Osteocyte (in vitro differentiated cells): ENCODE measurements at places on chromosomes 5 and 9.

DNA sequence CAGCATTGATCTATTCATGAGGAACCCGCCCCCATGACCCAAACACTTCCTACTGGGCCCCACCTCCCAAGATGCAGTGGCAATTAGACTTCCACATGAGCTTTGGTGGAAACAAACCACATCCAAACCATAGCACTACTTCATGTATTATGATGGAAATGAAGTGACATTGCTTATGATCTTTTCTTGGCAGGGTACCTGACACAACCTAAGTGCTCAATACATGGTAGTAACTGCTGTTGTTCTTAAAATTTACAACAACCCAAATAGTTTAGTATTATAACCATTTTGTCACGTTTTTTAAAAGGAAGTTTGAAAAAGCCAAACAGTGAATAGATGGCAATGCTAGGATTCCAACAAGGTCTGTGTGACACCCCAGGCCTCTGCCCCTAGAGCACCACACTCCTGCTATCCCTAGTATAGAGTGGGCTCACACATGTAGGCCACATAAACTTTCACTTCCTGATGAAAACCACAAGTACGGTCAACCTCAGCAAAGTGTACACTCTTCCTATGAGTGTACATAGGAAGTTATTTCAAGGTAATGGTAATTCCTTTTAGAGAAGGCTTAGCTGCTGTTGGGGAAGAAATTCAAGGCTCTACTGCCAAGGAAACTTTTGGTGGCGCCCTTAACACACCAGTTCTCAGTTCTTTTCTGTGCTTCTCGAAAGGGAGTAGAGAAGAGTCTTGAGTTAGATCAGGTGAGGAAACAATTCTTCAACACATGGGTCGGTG is 97.6 kb downstream of the ARSB start:
- no peak for DNase-seq
- H3K4me3 ChIP-seq, result no peak overlapping the region
- H3K27me3 ChIP-seq, result no peaks in the 10 kb centered on the region
- H3K4me1 ChIP-seq, result peaks cover 35% of the 10 kb centered on the region

DNA sequence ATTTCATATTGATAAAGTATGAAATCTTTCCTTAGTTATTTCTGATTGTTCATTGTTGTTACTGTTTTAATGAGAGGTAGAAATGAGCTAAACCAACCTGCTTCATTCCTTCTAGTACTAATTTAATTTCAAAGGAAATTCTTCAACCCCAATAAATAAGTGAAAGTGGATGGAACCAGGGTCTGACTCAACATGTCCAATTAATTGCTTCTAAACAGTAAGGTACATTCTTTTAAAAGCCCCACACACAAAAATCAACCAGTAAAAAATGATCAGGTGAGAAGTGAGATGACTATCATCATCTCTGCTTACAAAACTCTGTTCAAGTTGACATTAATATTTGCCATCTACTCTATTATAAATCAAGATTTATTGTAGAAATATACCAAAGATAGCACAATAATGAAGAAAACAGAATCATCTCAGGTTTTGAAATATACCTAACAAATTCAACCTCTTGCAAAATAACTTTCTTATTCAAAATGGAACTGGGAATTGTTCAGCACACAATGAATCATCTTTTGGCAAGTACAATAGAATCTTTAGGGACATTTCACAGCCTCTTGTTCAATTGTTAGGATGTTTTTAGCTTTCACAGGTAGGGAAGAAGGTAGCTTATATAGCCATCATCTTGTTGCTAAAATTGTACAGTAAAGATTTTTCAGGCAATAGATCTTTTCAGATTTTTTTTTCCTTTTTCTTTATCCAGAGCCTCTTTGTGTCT is 114.5 kb downstream of the RPS23 start:
- H3K27me3 ChIP-seq, result no peaks in the 10 kb centered on the region
- DNase-seq, result no peak
- H3K36me3 ChIP-seq, result no peaks in the 10 kb centered on the region
- H3K4me1 ChIP-seq, result peaks cover 35% of the 10 kb centered on the region
- peak overlapping the region; percentile 85 for H3K27ac ChIP-seq

DNA sequence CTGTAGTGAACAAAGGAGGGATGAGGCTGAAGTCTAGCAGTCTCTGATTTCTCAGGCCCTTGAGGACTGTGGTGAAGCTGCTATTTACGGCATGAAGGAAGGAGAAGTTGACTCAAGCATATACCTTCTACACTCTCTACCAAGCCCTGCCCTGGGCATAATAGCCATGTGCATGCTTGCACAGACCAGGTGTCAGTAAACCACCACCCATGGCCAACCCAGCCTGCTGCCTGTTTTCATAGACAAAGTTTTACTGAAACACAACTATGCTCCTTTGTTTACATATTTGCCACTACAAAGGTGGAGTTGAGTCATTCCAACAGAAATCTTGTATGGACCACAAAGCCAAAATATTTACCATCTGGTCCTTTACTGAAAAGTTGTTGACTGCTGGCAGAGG is 126.9 kb downstream of the PAPPA start:
- no peak overlapping the region for H3K4me3 ChIP-seq
- peak overlapping the region; percentile 92 for H3K27ac ChIP-seq
- peaks cover 43% of the 10 kb centered on the region for H3K36me3 ChIP-seq
- no peak for DNase-seq
- H3K27me3 ChIP-seq, result no peaks in the 10 kb centered on the region

DNA sequence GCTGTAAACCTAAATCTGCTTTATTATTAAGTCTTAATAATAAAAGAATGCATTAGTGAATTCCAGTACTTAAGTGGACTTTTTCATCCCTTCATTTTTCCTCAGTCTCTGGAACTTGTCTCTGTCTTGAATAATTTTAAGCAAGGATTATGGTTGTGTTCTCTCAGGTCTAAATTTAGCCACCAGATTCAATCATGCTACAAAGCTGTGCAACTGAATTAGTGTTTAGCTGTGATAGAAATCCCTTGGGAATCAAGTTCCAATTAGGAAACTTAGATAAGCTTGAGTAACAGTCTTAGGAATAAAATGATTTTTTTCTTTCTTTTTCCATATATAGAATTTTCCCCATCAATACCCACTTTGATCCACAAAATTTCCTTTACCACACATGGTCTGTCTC is 104.3 kb downstream of the PLPPR1 start:
- no peaks in the 10 kb centered on the region for H3K27me3 ChIP-seq
- no peaks in the 10 kb centered on the region for H3K36me3 ChIP-seq
- H3K4me1 ChIP-seq, result no peaks in the 10 kb centered on the region
- DNase-seq, result no peak

- H3K36me3 ChIP-seq, result peaks cover 48% of the 10 kb centered on the region
- H3K27me3 ChIP-seq, result no peaks in the 10 kb centered on the region
- H3K27ac ChIP-seq, result no peak overlapping the region
- no peak overlapping the region for H3K4me3 ChIP-seq
- H3K4me1 ChIP-seq, result no peaks in the 10 kb centered on the region
Measured at GRCh38 chr5:32388432-32389129, 56.0 kb downstream of the ZFR start.

GRCh38 chr5:38569180-38569579 is 12.7 kb upstream of the LIFR start:
- peaks cover 23% of the 10 kb centered on the region for H3K27me3 ChIP-seq
- no peak overlapping the region for H3K27ac ChIP-seq
- no peaks in the 10 kb centered on the region for H3K4me1 ChIP-seq

- no peaks in the 10 kb centered on the region for H3K27me3 ChIP-seq
- DNase-seq, result no peak
- H3K4me3 ChIP-seq, result peak overlapping the region; percentile 41
- H3K27ac ChIP-seq, result no peak overlapping the region
- H3K4me1 ChIP-seq, result peaks cover 2% of the 10 kb centered on the region
Measured at GRCh38 chr9:100222674-100223073, 123.6 kb downstream of the INVS start.
